Epithelial cell of alveolus of lung (primary cell): ENCODE measurements at places on chromosomes 5 and 9. TPM values are rescaled to one million over a fixed set of nuclear protein-coding genes. Genes with fewer than 3 reads are reported as not detected.

The TICAM2 gene
- 3.2 and 4.9 TPM in 2 replicates for total RNA-seq

The ATP6V1G1 gene
- total RNA-seq = 92.6 and 133 TPM in 2 replicates

The COL23A1 gene
- total RNA-seq = not detected in 2 replicates

The TSLP gene
- total RNA-seq = 0.80 and 5.8 TPM in 2 replicates

The ZDHHC11 gene
- total RNA-seq = 1.3 TPM in 1 of 2 replicates, not detected in the other

The SLC45A2 gene
- not detected in 2 replicates for total RNA-seq

The ANKS6 gene
- 14.9 and 18.4 TPM in 2 replicates for total RNA-seq

The CXCL14 gene
- not detected in 2 replicates for total RNA-seq

The MRPL50 gene
- 7.9 and 10.3 TPM in 2 replicates for total RNA-seq

The PCDHAC2 gene
- 0.39 TPM in 1 of 2 replicates, not detected in the other for total RNA-seq

The GBA2 gene
- total RNA-seq = 14.7 and 19.6 TPM in 2 replicates

The SLC6A19 gene
- not detected in 2 replicates for total RNA-seq

The MYOZ3 gene
- 0.26 and 0.40 TPM in 2 replicates for total RNA-seq

The IL13 gene
- total RNA-seq = not detected in 2 replicates

The PAEP gene
- 0.65 TPM in 1 of 2 replicates, not detected in the other for total RNA-seq

The FAM151B gene
- 0.40 and 1.2 TPM in 2 replicates for total RNA-seq

The RHOBTB3 gene
- total RNA-seq = 117 and 224 TPM in 2 replicates

The GFRA3 gene
- total RNA-seq = not detected in 2 replicates

The NKD2 gene
- total RNA-seq = 2.1 and 102 TPM in 2 replicates

The C5 gene
- total RNA-seq = 0.80 and 1.3 TPM in 2 replicates

The ZNF366 gene
- under 0.01 TPM in 2 replicates for total RNA-seq

The RAD23B gene
- 59.9 and 66.4 TPM in 2 replicates for total RNA-seq

The FOXD1 gene
- 13.2 and 18.0 TPM in 2 replicates for total RNA-seq

The STPG3 gene
- not detected in 2 replicates for total RNA-seq

The TUSC1 gene
- 11.5 and 16.0 TPM in 2 replicates for total RNA-seq

The SLC28A3 gene
- 0.13 TPM in 1 of 2 replicates, not detected in the other for total RNA-seq

The SLC44A1 gene
- total RNA-seq = 23.4 and 26.2 TPM in 2 replicates

The MRRF gene
- total RNA-seq = 32.7 and 34.3 TPM in 2 replicates

The PLPP7 gene
- total RNA-seq = 4.5 and 5.1 TPM in 2 replicates

The ANGPTL2 gene
- total RNA-seq = 10.1 and 50.2 TPM in 2 replicates

The PTGER4 gene
- total RNA-seq = 6.5 and 28.3 TPM in 2 replicates

The DRD1 gene
- not detected in 2 replicates for total RNA-seq

The UBE2QL1 gene
- not detected in 2 replicates for total RNA-seq

The RNF183 gene
- not detected in 2 replicates for total RNA-seq

The PCDHB16 gene
- 0.08 and 0.13 TPM in 2 replicates for total RNA-seq

The FAM153A gene
- total RNA-seq = not detected in 2 replicates

The MYORG gene
- total RNA-seq = 1.3 and 2.1 TPM in 2 replicates

The CTSL gene
- total RNA-seq = 142 and 173 TPM in 2 replicates

The TAF11L3 gene
- not detected in 2 replicates for total RNA-seq

The IRX1 gene
- 1.7 TPM in 1 of 2 replicates, not detected in the other for total RNA-seq

The GRK6 gene
- total RNA-seq = 19.8 and 37.6 TPM in 2 replicates

The PDE8B gene
- 0.13 and 1.2 TPM in 2 replicates for total RNA-seq

The VCP gene
- total RNA-seq = 137 and 313 TPM in 2 replicates

The CERT1 gene
- 8.7 and 33.9 TPM in 2 replicates for total RNA-seq

The RLN2 gene
- not detected in 2 replicates for total RNA-seq
